CD4-positive, CD25-positive, alpha-beta regulatory T cell (primary cell): ENCODE measurements at places on chromosomes 7 and 10.

DNA sequence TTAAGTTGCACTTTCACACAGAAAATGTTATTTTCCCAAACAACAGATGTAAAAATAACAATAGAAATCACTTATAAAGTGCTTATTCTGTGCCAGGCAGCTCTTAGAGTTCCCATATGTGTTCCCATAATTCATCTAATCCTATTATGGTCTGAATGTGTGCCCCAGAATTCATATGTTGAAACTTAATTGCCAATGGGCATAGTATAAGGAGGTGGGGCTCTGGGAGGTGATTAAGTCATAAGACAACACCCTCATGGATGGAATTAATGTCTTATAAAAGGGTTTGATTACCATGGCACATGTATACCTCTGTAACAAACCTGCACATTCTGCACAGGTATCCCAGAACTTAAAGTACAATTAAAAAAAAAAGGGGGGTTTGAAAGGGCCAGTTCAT, 92.7 kb downstream of the FZD1 start:
- DNase-seq, result no peak

- peak; percentile 73 for DNase-seq
These were observed 20.6 kb downstream of the HYAL4 start for GRCh38 chr7:123865517-123866117.

DNA sequence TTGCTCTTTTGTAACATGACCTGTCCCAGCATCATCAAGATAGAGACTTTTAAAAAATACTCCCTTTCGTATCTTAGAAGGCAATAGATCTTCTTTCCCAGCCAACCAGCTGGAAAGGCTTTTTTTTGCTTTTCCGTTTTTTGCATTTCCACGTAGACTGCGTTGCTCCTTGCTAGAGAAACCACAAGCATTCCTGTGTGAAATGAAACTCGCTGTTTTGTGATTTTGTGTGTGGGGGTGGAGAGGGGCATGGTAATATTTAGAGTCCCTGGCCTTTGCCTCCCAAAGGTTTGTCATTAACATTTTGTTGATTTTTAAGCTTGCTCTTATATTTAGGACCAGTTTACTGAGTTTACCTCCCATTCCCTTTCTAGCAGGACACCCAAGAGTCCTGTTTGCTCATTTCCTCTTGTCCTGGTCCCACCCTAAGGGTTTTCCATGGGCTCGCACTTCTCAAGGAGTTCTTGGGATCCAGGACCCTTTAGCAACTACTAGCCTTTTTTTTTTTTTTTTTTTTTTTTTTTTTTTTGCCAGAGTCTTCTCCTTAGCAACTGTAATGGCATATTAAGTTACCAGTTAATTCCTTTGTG, 243.6 kb downstream of the BICC1 start:
- DNase-seq, result no peak

GRCh38 chr7:113955157-113955556, 36.3 kb upstream of the PPP1R3A start:
- no peak for DNase-seq

DNA sequence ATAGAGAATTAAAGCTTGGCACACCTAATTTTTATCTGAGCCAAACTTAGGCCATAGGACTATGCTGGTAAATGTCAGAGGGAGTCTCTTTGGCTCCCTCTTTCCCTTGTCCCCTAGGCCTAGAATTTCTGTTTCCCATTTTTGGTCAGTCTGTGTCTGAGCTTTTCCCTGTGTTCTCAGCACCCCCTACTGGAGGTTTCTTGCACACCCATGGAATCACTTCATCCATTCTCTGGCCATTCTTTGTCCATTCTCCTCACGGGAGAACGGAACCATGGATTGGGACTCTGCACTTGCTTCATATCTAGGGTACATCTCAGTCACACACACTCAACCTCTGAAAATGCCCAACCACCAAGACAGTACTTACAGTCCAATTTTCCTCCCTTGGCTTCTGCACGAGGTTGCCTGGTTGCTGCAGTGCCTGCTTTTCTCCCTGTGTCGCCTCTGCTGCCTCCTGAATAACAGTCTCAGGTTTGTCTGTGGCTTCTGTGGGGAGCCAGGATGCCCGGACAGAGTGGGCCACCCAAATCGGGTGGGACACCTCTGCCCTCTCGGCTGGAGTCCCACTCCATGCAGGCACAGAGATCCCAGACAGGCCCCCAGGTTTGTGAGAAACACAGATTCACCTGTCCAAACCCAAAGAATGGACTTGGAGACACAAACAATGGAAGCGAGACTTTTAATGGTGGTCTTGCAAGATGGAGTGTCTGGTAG, 35.1 kb upstream of the DNAH11 start:
- no peak for DNase-seq
